Stimulated activated CD8-positive, alpha-beta memory T cell treated with anti-CD3 and anti-CD28 coated beads, Interleukin-7, amount 100 ng/mL, for 24 hours (primary cell): ENCODE measurements at places on chromosomes 3 and 15.

DNA sequence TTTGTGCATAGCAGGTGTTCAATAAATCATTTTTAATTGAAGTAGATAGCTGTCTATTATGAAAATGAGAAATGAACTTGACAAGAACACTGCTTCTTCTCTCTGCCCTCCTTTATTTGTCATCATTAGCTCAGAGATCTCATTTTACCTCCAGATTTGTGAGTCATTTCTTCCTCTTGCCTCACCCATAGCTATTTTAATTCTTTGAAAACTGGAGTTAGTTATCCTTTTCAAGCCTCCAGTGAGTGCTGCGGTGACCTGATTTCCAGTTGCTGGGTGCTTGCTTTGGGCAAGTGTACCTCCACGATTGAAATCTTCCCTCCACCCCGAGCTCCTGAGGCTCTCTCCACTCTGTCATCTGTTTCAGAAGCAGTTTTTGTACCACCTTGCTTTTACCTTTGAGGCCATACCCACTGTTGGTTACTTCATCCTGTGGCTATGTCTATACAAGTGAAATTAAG, 114.6 kb downstream of the NFKBIZ start:
- no peak for DNase-seq

DNA sequence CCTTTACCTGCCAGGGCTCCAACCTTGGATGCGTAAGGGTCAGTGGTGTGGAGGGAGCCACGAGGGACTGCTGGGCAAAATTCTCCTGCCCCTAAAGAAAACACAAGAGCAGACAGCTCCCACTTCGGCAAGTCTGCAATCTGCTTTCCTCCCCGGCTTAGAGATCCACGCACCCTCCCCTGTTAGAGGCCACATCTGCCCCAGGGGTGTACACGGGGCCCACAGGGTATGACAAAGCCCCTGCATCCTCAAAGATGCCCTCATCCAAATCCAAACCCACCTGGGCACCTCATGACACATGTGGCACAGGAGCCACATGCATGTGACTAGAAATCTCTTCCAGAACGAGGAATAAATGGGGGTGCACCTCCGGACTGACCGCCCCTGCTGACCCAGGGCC, 25.5 kb downstream of the ZXDC start:
- DNase-seq, result no peak

- DNase-seq, result no peak
Observed at GRCh38 chr3:61526308-61526707, 35.1 kb upstream of the PTPRG start.

DNA sequence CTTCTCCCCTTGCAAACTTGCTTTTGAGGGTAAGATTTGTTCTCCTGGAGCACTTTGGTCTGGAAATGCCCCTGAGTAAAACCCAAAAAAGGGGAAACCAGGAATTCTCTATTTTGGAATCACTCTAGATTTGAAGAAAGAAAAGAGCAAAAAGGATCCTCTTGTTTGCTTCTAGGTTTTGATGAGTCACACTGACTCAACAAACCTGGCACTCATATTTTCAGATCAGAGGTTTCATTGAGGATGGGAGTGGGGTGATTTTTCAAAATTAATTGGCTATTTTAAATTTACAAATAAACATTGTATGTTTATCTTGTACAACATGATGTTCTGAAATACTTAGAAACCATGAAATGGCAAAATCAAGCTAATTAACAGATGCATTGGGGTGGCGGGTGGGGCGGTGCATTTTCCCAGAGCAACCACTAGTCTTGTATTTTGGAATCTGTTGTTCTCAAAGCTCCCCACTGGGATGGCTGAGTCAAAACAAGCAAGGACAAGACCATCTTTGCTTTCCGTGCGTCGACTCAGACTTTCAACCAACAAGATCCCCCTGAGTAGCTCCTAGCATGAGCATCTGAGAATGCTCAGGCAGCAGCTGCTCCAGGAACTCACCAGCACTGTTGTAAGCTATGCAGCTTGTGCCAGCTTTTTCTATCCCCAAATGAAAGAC, 451.4 kb downstream of the WDR72 start:
- no peak for DNase-seq

- DNase-seq, result no peak
Observed at GRCh38 chr3:138296639-138297038, 33.0 kb downstream of the NME9 start.

- DNase-seq, result no peak
Observed at GRCh38 chr15:62775932-62776331, 266.6 kb upstream of the TPM1 start.

DNA sequence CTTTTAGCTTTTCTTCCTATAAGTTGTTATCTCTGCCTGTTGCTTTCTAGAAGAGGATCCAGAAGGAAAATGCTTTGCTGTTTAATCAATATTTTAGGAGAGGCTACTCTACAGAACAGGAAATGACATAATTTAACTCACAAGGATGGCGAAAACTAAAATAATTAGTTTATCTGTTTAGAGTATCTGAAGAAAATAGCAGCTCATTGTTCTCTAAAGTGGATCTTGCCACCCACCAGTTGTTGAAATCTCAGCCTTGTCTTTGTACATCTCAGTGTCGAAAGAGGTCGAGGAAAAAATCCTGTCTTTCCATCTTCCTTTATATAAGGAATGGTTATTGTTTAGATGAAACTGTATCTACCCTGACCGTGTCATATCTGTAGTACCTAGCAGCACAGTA, 126.6 kb downstream of the ZNF609 start:
- no peak for DNase-seq

DNA sequence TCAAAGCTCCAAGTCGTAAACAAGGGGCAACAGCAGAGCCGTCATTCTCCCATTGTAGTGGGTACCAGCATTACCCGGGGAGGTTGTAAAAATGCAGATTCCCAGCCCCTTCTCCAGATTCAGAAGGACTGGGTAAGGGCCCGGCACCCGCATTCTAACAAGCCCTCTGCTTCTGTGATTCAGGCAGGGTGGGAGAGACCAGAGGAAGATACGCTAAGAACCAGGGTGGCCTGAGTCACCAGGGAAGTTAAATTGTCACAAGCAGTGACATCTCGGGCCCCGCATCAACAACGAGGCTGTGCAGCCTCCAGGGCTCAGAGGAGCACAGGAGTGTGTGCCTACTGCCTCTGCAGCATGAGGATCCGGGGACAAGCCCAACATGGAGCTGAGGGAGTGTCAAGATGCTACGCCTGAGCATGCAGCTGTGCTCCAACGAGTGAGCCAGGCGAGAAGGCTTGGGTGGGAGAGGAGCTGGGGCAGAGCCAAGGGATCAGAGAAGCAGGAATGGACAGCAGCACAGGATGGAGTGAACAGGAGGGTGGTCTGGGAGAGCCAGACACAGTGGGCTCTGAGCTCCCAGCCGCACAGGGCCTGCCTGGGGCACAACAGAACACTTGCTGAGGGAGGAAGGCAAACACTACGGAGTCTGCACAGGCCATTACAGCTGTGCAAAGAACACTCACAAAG, 68.5 kb downstream of the CPN2 start:
- DNase-seq, result no peak

GRCh38 chr3:188948281-188948996, 223.3 kb upstream of the TPRG1 start:
- DNase-seq, result no peak
